CD4-positive, alpha-beta T cell treated with Interferon alpha-2 for 1 hour (primary cell): ENCODE measurements at places on chromosomes 7 and 10.

- DNase-seq: no peak
These were observed 357.2 kb downstream of the SH2D4B start for GRCh38 chr10:80894797-80895467.

GRCh38 chr10:108203905-108204527 is 1039.5 kb upstream of the SORCS1 start:
- DNase-seq: no peak

GRCh38 chr10:88245974-88246511 is 337.1 kb downstream of the RNLS start:
- DNase-seq: no peak

DNA sequence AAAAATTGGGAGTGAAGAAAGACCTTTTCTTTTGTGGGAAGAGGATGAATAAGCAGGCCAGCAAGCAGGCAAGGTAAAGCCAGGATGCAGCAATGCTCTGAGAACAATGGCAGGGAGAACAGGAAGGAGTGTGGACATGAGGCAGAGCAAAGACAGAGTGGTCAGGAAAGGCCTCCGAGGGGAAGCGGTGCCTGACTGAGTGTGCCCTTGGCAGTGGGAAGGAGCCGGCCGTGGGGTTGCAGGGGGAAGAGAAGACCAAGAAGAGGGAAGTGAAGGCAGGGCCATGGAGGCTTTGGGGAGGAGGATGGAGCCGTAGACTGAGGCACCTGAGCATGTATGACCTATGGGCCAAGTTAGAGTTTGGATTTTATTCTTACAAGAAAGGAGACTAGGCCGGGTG is 21.9 kb upstream of the ZNF212 start:
- DNase-seq: no peak

DNA sequence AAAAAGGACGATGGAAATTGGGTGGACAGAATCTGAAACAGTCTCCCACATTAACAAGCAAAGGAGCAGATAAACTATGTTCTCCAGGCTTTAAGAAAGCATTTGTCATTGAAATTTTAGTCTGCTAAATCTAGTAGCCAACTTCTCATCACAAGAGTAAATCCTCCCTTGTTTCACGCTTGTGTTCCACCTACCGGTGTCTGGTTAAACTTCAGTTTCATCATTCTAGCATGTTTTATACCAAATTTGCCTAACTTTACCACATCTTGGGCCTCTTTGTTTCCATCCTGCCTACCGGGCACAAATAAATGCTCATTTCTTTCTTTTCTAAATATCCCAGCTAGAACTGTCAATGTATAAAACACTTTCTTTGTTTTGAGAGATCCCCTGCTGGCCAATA is 5.8 kb downstream of the LIPA start:
- DNase-seq: no peak

DNA sequence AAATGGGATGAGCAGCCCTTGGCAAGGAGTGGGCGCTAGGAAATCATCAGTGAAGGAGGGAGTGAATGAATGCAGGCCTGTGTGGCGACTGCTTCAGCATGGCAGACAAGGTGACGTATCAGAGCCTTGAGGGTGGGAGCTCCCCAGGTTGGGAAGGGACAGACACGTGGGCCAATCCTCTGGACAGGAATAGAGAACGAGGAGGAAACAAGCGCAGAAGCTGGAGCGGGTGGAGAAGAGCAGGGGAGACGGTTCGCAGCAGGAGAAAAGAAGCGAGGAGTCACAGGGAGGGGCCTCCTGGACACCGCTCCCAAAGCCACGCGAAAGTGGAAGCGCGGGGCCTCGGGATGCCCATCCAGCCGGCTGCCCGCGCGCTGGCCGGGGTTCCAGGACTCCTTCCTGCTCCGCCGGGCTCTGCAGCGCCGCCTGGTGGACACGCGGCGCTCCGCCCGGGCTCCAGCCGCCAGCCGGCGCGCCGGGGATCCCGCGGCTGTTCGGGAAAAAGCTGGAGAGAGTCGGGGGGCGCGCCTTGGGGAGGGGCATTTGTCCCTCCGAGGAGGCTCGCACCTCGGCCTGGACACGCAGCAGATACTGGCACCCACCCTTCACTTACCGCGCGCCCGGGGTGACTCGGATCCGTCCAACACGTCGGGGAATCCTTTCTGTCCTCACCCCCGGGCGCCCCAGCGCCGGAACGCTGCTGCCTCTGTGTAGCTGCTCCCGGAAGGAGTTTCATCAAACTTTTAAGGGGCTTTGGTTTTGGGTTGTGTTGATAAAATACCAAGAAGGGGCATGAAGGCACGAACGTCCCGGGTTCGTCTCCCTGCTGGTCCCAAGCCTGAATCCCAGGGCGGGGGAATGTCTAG is 6.3 kb downstream of the ZNF503 start:
- DNase-seq: no peak

GRCh38 chr7:157641866-157642265 is 305.1 kb downstream of the DNAJB6 start:
- DNase-seq: no peak

DNA sequence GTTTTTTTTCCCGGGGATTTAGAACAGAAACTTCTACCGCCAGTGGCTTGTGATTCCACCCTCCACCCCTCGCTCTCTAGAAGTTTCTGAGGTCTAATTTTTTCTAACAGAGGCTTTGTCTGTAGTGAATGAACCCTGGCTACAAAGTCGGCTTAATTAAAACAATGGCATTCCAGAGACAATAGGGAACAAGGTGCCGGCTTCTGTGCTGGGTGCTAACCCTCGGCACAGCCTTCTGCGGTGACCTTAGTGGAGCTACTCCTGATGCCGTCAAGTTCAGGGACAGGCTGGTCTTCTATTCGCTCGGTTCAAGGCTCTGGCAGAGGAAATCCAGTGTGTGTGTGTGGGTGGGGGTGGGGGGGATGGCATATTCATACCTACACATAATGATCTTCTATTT is 32.1 kb upstream of the ENO4 start:
- no peak for DNase-seq

GRCh38 chr7:102974366-102975236 is 61.8 kb downstream of the LRRC17 start:
- DNase-seq: no peak

- no peak for DNase-seq
These were observed 638 bp downstream of the METTL27 start for GRCh38 chr7:73841689-73842066.

- DNase-seq: peak; percentile 69
These were observed 4.4 kb upstream of the MYL7 start for GRCh38 chr7:44145479-44145968.

GRCh38 chr7:77197141-77197540 is 2.5 kb downstream of the FGL2 start:
- no peak for DNase-seq

DNA sequence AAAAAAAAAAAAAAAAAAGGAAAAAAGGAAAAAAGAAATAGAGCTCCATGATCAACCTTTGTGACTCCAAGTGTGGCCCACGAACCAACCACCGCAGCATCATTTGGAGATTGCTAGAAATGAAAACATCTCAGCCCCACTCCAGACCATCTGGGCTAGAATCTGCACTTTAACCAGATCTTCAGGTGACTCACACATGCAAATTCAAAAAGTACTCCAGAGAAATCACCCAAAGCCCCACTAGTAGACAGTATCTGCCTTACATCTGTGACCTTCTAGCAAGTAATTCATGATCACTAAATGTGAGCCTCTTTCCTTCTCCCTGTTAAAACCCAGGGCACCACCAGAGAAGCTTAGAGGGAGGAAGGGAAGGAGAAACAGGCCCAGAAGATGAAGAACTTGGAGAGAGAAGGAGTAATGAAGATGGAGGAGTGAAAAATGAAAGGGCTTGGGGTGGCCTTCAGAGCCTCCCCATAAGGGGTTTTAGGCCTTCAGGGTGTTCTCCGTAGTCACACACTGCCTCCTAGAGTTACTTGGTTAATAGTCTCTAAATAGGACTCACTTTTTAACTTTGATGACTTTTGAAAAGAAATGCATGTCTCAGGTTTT is 94.0 kb downstream of the SLC37A3 start:
- peak; percentile 44 for DNase-seq

GRCh38 chr7:375321-375831 is 85.4 kb downstream of the FOXL3 start:
- no peak for DNase-seq

DNA sequence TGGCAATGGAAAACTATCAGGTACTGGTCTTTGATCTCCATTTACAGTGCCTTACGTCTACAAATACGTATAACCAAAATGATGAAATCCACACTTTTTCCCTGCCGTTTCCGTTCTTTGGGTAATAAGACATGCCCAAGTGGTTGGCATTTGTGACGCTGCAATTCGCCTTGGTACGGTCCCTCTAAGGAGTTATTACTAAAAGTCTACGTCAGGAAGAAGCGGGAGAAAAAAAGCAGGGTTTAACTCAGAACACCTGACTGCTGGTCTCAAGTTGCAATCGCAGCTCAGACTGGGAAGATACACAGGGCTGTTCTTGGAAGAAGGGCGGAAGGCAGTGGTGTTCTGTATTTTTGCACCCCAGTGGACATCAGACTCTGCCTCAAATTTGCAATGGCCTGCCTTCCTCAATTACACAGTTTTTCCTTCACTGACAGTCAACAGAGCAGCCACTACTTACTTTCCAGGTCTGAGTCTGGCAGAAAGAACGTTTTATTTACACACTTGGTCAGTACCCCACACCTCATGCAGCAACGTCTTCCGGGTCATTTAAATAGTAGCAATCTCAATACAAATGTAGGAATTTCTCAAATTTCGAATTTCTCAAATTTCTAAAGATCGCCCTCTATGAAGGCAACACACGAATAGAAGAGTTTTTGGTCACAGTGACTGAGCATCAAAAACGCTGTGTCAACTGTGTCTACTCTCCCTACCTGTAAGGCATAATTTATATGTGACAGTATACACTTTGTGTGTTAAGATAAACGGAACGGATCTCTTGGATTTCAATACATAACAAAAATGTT is 2.1 kb downstream of the BAIAP2L1 start:
- no peak for DNase-seq

DNA sequence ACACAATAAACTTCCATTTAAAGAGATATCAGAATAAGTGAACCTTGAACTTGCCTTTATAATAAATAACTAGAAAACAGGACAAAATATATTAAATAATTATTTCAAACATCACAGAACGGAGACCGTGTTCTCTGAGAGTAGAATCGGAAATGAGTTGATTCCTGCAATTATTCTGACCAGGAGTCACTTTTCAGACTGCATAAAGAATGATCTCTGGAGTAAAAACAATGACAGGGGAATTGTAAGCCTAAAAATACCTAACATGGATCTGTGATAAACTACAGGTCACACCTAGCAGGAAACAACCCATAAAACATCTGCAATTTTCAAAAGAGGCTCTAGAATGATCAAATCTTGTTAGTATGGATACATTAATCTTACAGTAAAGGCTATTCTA is 577.5 kb upstream of the SORCS1 start:
- no peak for DNase-seq

DNA sequence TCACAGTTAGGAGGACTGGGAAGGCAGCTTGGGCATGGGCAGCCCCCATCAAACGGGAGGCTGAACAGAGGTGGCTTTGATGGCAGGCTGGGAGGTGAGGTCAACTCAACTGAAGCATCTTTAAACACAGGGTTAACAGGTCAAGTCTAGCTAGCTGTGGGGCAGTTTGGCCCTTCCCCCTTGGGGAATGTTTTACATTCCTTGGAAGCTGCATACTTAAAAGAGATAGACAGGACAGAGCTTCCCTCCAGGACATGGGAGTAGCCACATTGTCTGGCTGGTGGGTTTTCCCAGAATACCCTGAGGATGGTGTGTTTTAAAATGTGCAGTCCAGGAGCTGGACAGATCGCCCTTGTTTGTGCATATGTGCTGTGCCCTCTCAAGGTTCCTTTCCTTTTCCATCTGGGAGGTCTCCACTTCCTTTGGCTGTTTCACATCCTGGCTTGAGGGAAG is 6.8 kb upstream of the RASSF4 start:
- no peak for DNase-seq

GRCh38 chr7:137373507-137373906 is 30.0 kb upstream of the PTN start:
- no peak for DNase-seq
